ENCODE measurements at places on chromosomes 3 and 15.

GRCh38 chr3:42300013-42300412 lies 34.0 kb upstream of the CCK start:
- DNase-seq: no peak

GRCh38 chr15:49255966-49256759 lies 86.1 kb downstream of the GALK2 start:
- no peak for DNase-seq

- DNase-seq: peak; percentile 66
Measured at GRCh38 chr3:13130464-13131193, 57.4 kb upstream of the IQSEC1 start.

DNA sequence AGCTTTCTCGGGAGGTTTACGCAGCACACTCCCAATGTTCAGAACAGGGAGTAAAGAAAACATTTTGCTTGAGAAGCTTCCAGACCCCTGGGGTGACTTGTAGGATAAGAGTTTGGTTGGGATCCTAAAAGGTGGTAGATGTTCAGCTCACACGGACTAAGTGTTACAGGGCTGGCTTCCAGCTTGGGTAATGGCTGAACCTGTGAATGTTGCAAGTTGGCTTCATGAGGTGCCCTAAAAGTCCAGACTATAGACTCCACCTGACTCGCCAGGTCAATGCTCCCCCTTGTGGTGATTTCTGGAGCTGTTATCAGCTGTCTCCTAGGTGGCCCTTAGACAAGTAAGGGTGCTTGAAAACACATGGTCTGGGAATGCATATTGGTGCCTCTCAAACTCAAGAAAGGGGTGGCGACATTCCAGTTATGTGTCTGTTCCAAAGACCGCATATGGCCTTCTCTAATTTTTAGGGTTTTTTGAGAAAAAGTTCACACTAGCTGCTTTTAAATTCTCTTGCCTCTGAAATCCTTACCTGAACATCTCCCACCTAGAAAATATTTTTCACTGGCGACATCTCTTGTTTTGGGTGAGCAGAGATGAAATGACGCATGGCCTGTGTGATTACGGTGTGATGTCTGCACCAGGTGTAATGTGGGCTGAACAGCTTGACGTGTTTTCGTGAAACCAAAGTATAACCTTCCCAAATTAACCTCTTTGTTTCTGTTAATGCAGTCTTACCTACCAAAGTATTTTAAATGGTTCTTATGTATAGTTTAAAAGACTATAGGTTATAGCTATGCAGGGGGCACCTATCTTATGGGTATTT lies 175.7 kb upstream of the KBTBD8 start:
- peak; percentile 77 for DNase-seq

GRCh38 chr3:163708428-163708827 lies 1369.9 kb downstream of the SI start:
- DNase-seq: no peak

DNA sequence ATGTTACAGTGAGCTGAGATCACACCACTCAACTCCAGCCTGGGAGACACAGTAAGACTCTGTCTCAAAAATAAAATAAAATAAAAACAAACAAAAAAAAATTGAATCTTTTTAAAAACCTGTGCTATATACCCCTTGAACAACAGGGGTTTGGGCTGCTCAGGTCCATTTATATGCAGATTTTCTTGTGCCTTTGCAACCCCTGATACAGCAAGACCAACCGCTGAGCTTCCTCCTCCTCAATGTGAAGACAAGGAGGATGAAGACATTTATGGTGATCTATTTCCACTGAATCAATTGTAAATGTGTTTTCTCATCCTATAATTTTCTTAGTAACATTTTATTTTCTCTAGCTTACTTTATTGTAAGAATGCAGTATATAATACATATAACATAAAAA lies 831.0 kb upstream of the ARPP21 start:
- no peak for DNase-seq

DNA sequence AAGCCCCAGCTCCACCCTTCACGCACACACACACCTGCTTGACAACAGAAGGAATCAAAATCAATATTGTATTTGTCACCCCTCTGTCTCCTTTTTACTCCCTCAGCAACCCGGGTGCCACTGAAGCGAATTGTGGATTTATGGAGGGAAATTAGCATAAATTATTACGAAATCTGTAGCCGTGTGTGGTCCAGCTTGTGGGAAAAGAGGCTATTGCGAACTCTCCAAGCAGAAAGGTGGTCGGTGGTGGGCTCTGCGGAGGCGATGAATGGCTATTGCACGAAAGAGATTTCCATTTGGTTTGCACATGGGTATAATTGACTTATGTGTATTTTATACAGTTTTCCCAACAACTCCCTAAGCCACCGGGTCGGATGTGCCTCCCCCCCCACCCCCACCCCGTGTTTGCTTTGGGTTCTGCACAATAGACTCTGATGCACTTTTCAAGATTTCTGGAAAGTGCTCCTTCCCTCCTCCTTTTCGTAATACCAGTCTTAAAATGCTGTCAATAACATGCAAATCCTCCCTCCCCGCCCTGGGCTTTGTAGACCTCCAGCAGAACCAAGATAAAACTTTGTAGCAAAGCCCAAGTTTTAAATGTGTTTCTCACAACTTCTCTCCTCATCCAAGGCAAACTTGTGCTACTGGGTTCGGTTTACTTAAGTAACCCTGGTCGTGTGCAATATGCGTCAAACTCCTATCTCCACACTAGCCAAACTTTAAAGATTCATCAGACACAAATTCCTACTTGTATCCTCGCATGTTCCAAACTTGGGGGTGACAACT lies 3.1 kb upstream of the FOXB1 start:
- DNase-seq: no peak

GRCh38 chr3:24505691-24506550 lies 11.3 kb upstream of the THRB start:
- DNase-seq: no peak

- DNase-seq: no peak
Measured at GRCh38 chr15:89490814-89491315, 5.5 kb downstream of the RHCG start.

DNA sequence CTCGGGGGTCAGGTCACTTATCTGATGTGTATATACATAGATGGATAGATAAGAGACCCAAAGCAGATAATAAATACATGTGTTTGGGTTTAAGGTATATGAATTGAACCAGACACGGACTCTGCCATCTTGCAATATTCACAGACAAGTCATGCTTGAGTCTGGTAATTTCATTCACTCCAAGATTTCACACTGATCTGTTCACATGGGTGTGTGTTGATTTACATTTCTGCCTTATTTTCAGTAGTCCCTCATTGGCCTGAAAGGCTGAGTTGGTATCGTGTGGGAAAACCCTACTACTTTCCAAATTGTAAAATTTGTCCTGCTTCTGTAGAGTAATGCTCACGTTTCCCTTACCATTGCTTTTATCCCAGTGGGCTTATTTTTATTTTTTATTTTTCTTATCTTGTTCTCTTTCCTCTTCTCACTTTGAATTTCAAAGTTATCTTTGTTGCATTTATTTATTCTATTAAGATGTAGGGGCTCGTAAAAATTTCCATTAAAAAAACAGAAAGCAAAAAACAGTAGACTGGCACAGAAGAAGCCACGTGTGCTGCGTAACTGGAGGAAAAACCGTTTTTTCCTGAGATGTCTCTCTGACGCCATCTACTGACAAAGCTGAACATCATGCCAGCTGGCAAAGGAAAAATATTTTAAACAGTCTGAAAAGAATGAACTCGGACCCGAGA lies 10.8 kb upstream of the MFSD1 start:
- peak; percentile 11 for DNase-seq

Measured in WERI-Rb-1 (cell line).